ENCODE measurements at places on chromosomes 1 and 21.

DNA sequence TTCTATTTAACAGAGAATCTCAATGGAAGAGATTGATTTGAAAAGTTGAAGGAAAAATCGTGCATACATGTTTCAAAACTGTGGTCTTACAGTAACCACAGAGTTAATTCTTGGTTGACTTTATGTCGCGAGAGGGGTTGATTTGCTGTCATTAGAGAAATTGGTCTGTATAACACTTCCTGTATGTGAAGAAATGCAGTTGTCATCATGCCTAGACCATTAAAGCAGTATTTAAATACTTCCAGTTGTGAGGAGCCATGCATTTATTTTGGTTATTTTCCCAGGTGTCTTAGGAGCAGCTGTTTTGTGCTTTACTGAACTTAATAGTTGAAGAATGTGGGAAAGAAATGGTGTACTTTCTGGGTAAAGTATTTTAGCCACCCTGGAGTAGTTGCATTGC is 76.2 kb downstream of the NFIA start:
- no peak for DNase-seq

GRCh38 chr21:24153137-24153536 is 1454.1 kb downstream of the MRPL39 start:
- DNase-seq = no peak

DNA sequence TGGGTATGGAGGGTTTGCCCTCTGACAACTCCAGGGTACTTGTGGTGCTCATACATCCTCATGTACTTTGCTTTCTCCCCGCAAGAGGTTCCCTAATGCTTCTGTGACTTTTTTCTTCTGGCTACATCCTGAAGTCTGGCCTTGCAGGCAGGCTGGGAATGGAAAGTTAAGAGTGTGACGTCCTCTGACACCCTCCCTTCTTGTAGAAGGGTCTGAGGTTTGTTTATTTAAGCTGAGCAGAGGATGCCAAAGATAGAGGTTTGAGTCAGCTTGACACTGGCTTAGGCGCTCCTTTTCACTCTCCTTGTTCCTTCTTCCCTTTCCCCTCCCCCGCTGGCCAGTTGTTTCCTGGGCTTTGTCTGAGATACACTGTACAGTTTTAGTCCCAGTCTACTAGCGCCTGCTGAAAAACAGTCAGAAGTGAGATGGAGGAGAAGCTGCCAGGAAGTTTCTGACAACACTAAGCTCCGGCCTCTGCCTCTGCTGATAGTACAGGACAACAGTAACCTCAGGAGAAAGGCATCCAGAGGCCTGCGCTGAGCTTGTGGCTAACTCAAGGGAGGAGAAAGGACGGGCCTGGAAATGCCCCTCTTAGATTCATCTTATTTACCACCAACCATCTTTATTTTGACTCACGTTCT is at the start of gene MACF1:
MACF1 (plus strand) TSS at position 255 of the 641 bp plus-strand sequence; CDS start at position 583, 328 bp downstream.
- peak; percentile 73 for DNase-seq

GRCh38 chr1:177340601-177341067 is 169.9 kb downstream of the BRINP2 start:
- DNase-seq = no peak

DNA sequence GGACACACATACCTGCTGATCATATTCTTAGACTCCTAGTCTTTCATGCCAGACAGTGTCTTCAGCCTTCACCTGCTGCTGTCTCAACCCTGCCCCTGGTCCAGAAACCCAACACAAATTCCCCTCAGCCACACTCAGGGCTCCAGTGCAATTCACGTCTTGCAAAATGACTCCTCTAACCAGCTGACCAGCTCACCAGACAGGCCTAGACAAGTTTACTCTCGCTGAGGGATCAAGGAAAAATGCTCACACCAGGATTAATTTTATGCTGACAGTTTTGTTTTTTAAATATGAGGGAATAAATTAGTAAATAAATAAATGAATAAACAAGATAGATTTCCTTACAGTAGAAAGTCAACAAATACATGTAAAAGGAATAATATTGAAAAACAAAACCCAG is 28.5 kb downstream of the CCDC185 start:
- no peak for DNase-seq

Measured in urothelium cell line (cell line).